ENCODE measurements at places on chromosomes 5 and 9.

DNA sequence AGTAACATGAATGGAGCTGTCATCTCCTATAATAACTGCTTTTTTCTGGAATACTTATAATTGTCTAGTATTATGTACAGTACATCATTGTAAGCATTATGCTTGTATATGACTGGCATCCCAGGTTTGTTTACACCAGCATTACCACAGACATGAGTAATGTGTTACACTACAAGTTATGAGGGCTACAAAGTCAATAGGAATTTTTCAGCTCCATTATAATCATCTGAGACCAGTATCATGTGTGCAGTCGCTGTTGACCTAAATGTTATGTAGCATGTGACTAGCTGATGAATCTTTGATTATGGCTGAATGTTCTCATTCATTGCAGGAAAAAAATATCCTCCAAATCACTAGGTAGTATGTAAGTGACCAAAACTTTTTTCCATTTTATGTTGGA is 2.2 kb downstream of the ZCCHC9 start:
- no peak for DNase-seq

DNA sequence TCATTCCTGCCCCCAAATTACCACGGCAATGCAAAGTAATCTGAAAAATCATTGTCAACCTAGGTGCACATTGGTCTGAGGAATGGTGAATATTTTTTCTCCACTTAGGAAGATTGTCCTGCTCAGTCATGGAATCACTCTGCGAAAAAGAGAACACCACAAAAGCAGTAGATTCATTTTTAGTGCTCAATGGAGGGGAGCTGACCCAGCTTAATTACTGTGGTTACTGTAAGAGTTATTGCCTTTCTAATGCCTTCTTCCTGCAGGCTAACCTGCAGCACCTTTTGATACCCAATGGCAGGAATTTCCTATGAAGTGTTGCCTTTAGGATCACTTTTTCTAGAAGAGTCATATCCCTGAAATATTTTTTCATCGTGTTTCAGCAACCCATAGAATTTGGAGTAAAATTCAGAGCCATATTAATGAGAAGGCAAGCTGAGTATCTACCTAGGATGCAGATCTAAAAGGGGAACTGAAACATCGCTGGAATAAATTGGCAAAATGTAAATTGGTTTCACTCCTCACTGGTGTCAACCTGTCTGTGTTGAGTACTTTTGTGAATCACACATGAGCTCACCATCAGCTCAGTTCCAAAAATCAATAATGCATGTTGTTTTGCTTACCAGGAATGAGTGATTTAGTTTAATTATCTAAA is 464.5 kb downstream of the CSNK1G3 start:
- no peak for DNase-seq

DNA sequence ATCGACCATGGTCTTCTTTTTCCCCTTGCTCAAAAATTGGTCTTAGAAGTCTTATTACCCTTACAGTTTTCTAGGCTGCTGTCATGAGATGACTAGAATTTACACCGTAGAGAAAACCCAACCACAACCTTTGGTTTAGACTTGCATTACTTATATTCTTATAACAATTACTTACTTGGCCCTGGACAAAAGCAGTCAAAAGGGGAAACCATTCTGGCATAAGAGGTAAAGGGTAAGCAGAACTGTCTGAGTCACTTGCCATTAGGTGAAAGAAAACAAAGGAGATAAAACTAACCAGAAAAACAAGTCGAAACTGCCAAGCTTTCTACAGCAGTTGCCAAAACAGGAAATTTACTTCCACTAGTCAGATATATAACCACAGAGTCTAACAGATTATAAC is 17.9 kb downstream of the TMEM245 start:
- DNase-seq = no peak

GRCh38 chr5:88854769-88855168 is 28.2 kb downstream of the MEF2C start:
- no peak for DNase-seq

DNA sequence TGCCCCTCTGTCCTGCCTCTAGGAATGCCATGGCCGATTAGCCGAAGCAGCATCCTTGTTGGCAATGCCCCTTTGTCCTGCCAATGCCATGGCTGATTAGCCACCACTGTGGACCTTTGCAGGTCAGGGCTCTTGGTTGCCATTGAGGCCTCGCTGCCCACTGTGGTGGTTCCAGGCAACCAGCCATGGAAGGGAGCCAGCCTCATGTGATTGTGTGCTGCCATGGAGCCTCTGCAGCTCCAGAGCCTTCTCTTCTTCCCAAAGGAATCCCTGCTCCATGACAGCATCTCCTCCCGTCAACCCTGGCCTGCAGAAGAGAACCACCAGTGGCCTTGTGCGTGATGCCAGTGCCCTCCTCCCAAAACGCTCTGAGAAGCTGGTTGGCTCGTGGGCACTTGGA is 187.0 kb downstream of the CACNA1B start:
- DNase-seq = no peak

DNA sequence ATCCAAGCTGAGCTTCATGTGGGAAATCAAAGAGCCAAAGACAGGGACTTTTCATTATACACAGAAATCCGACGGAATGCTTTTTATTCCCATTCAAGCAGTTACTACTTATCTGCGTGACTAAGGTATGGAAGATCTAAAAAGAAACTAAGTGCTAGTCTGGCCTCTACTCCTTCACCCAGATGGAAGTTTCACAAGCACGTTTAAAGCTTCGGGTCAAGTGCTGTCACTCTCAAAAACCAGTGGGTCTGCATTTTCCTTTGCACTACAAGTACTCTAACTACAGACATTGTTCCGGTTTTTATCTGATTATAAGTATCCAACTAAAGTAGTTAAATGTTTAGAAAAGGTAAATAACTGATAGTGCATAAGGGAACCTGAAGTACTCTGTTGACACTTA is 13.7 kb upstream of the MTAP start:
- no peak for DNase-seq

GRCh38 chr5:69238760-69239251 is 4.1 kb downstream of the CDK7 start:
- DNase-seq = no peak

DNA sequence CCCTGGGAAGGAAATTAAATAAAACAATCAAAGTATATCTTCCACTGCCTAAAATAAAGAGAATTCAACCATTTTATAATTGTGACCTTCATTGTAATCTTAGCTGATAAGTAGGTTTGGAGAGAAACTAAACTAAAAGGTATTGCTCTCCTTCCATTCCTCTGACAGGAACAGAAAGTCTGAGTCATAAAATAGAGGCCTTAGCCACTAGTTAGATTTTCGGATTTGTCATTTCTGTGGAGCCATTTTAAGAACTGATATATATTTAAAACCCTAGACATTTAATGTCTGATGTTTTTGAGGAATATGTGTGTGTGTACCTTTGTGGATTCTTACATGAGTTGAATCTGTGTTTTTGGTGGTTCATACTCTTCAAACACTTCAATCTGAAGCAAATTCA is 11.8 kb upstream of the TMC1 start:
- DNase-seq = no peak

GRCh38 chr5:179868541-179868940 is 9.9 kb upstream of the MRNIP start:
- no peak for DNase-seq

GRCh38 chr5:173591056-173591514 is 25.4 kb downstream of the BOD1 start:
- DNase-seq = no peak

GRCh38 chr5:61397238-61397637 is 65.2 kb downstream of the ZSWIM6 start:
- no peak for DNase-seq

All from activated CD8-positive, alpha-beta memory T cell treated with anti-CD3 and anti-CD28 coated beads for 24 hours (primary cell).